Aorta (tissue), 5 donors: ENCODE measurements at places on chromosomes 5 and 9.

- DNase-seq, result no peak
Observed at GRCh38 chr9:73239570-73240265, 88.1 kb downstream of the ANXA1 start.

DNA sequence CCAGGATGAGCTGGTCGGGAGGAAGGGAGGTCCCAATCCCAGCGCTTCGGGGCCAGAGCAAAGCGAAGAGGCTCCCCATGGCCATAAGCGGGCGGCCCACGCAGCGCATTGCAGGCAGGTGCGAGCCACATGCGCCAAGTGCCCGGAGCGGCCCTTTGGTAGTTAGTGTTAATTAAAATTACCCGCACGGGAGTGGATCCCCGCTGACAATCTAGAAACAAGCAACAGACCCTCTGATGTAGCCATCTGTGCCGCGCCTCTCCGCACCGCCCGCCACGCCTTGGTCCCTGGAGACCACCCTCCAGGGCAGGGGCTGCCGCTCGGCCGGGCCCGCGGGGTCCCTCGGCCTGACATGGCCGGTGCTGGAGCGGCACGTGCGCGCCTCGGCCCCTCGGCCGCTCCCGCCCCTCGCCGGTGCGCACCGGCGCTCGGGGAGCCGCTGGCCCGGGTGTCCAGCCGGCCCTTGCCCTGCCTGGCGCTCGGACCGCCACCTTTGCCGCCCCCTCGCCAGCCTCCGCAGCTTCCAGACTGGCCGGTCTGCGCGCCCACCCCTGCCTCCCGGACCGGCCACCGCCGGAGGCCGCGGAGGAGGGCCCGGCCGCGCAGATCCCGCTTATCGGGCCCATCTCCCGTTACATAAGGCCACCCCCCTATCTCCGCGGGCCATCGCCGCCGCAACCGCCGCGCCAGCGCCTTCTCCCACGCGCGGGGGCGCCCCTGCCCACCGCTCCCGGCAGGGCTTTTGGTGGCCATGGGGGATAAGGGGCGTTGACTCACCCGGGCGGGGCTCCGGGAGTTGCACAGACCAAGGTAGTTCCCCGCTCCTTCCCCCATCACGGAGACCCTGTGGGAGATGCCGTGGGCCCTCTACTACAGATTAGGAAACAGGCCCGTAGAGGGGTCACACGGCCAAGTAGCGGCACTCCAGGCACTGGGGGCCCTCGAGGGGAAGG lies 1.9 kb upstream of the IL13 start:
- DNase-seq, result no peak

DNA sequence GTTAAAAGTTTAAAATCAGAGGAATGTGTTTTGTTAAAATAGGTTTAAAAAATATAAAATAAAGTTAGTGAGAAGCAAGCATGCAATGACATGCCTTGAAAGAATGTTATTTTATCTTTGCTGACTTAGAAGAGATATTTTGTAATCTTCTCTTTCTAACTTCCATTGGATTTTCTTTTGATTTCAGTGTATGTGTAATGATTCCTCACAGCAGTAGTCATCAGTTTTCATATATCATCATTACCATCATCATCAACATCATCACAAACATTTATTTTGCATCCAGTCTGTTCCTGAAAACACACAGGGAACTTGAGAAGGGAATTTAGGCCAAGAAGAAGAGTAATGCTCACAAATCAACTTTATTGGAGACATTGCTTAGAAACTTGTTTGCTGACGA lies 699.6 kb downstream of the TAF11L14 start:
- no peak for DNase-seq

- no peak for DNase-seq
Observed at GRCh38 chr5:124755565-124755964, 9.1 kb upstream of the ZNF608 start.

DNA sequence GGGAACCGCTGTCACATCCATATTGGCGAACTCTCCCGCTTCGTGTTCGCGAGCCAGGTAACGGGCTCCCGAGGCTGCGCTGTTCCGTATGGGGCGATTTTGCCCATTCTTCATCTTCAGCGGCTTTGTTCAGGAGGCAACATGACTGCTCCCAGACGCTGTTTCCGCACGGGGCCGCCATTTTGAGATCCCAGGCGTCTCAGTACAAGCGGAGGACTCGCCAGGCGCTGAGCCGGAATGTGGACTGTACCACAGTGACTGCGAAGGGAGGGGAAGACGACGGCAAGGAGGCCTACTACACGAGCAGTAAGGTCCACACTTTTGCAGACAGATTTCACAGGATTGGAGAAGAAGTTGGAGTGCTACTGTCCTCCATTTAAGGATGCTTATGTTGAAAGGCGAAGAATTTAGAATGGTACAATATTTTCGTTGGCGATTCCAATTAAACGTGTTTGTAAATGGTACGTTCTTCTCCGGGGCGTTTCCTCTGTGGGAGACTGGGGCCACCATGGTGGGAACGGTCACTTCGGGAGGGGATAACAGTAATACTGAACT lies 41.6 kb upstream of the ZNF300 start:
- peak; percentile 94 for DNase-seq

- DNase-seq, result no peak
Observed at GRCh38 chr5:16461782-16462181, 3.8 kb downstream of the ZNF622 start.

DNA sequence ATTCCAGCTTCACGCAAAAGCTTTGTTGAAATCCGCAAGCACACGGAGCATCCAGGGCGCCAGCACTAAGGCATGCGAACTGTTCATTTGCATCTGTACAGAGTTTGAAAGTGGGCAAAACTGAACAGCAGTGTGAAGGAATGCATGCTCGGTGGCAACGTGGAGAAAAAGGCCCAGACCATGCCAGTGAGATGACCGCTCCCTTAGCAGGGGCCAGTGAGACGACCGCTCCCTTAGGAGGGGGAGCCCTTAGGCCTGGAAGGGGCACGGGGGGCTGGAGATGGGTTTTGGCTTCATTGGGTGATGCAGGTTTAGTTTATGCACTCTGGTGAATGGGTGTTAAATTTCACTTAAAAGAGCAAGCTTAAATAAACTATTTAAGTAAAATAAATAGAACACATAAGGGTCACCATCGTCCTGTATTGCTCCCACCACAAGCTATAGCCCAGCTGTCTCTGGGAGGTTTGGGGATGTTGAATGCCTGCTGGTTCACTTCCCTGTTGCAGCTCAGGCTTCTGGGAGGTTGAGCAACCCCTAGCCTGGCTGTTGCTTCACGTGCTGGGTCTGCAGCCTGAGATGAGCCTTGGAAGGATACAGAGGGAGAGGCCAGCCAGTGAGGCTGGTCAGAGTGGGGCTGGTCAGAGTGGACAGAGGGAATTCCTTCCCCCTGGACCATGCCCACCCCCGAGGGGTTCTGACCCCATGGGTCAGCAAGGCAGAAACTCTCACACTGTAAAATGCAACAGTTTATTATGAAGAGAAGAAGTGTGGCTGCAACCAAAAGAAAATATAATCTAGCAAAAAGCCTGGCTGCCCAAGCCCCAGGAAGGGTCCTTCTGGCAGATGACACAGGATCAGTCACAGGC lies 4.6 kb upstream of the FCN1 start:
- peak; percentile 77 for DNase-seq

- no peak for DNase-seq
Observed at GRCh38 chr9:93267681-93268505, 84.0 kb downstream of the WNK2 start.

DNA sequence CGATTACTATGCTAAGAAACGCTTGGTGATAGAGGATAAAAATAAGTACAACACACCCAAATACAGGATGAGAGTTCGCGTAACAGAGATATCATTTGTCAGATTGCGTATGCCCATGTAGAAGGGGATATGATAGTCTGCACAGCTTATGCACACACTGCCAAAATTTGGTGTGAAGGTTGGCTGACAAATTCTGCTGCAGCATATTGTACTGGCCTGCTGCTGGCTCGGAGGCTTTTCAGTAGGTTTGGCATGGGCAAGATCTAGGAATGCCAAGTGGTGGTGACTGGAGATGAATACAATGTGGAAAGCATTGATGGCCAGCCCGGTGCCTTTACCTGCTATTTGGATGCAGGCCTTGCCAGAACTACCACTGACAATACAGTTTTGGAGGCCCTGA lies 208.4 kb downstream of the PDZD2 start:
- no peak for DNase-seq

- DNase-seq, result no peak
Observed at GRCh38 chr9:88736136-88736637, 201.2 kb downstream of the NXNL2 start.
